Stimulated activated CD4-positive, alpha-beta T cell treated with anti-CD3 and anti-CD28 coated beads, TNF-alpha, amount 100 ng/mL, for 1 hour (primary cell): ENCODE measurements at places on chromosomes 6 and 20.

GRCh38 chr6:54719633-54720032 lies 126.9 kb upstream of the FAM83B start:
- no peak for DNase-seq

DNA sequence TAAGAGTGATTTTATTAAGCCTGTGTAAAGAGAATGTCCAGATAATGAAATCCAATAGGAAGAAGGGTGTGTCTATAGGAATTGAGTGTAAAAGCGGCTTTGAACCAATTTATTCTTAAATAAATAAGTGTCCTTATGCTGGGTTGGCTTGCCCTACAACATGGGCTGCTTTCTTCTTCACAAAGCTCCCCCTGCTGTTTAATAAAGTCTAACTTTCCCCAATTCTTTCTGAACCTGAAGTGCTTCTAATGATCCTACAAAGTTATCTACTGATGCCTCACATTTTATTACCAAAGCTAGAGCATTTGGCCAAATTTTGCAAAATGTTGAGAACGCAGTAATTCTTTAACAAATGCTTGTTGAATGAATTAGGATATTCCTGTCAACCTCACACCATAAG lies 36.3 kb upstream of the SIRT5 start:
- no peak for DNase-seq

DNA sequence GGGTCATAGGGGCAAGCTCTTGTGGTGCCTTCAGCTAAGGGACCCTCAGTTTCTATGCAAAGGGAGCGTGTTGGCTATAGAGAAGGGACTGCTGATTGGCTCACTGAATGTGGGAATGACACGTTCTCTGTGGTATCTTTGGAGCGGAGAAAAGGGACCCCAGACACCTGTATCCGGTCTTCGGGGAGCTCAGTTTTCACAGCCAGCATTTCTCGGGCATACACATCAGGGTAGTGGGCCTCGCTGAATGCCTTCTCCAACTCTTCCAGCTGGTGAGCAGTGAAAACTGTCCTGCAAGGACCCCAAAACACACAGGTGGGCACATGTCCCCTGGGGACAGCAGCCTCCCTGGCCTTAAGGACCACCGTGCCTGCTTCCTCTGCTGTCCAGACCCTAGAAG lies 3.3 kb downstream of the VSX1 start:
- DNase-seq = no peak

- no peak for DNase-seq
Observed at GRCh38 chr6:157206359-157206815, 116.9 kb downstream of the TMEM242 start.

DNA sequence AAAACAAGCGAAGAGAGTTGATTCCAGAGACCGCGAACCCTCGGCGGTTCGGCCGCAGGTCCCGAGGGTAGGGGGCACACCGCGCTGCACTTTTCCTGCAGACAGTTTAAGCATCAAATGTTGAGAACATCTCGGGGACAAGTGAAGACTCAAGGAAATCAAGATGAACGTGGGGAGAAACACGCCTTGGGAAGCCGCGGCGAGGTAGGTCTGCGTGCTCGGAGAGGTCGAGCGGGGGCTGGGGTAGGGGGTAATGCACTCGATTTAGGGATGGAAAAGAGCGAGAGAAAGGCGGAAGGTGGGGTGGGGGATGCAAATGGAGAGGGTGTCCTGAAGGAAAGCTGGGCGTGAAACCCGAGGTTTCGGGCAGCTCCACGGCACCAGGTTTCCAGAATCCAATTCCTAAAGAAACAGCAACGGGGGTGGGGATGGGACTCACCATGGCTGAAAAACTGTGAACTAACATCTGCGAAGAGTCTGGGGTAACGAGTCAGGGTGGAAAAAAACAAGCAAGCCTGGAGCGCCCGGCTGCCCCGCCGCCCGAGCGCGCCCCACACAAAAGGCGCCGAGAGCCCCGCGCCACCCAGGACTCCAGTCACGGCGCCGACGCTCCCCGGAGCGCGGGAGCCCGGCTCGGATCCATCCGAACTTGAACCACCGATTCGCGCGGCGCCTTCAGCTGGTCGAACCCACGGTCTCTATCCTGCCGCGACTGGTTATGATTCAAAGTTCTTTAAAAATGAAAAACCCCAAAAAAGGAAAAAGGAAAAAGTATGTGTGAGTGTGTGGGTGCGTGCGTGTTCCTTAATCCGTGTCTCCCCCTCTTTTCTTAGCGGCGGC lies 3.5 kb downstream of the TFAP2A start:
- no peak for DNase-seq

DNA sequence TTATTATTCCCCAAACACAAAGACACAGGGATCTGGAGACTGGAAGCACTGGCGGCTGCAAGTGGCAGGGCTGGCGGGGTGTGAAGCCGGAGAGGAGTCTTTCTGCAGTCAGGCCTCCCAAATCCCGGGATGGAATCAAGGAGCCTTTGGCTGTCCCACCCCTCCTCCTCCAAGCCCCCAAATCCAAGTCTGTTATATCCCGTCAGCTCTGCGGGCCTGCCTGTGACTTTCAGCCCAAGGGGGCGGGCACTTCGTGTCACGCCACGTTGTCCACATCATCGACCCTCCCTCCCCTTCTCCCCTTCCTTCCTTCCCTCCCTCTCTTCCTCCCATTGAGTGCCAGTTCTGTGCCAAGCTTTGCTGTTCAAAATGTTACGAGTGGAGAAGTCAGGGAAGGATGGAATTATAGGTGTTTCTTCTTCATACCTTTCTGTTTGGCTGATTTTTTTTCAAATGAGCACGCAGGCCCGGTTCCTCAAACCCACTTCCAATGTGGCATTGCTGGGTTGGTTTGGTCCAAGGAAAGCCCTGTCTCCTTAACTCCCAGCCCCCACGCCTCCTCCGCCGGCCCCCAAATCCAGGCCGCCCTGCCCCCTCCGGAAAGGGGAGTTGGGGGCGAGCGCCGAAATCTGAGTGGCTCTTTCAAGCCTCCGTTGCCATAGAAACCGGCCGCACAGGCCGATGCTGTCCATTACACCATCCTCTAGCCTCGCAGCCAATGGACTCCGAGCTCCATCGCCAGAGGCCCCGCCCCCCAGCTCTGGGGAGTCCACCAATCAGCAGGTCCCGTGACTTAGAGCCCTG lies 12.7 kb downstream of the ZCCHC3 start:
- no peak for DNase-seq

DNA sequence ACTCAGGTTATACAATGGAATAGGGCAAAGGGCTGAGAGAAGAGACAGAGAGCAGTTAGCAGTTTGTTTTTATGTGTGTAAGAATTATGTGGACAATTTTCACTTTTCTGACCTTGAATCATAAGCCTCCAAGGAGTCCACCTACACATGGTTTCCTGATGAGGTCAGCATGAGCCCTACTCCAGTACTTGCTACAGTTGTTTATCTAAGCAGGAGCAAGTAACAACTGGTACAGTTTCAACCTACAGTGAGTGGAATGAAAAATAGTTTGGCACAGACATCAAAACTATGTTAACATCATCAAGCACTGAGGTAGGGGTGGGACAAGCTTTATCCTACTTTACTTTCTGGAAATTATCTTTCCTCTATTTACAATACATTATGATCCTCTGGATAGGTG lies 426.7 kb upstream of the ID4 start:
- no peak for DNase-seq

GRCh38 chr6:167755461-167755860 lies 71.2 kb upstream of the AFDN start:
- DNase-seq = no peak

DNA sequence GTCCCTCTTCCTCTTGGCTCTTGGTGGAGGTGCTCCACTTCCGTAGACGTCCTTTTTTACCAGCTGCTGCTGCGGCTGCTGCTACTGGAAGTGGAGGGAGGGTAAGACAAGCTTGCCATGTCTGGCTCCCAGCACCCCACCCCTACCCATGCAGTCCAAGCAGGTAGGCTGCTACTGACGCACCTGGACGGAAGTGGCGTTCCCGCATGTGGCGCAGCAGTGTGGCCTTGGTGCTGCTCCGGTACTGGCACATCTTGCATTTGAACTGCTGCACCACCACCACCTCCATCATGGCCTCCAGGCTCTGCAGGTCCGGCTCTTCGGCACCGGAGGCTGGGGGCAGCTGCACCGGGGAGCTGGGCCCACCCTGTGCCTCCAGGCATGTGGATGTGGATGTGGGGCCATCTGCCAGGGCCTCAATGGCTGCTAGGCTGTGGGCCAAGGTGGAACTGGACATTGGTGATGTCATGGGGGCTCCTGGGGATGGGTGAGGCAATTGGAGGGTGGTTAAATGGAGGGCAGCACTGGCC lies 4.4 kb downstream of the ZNF335 start:
- no peak for DNase-seq

GRCh38 chr20:41027872-41028358 lies 707 bp upstream of the TOP1 start:
- no peak for DNase-seq

GRCh38 chr6:81228912-81229555 lies 523.4 kb downstream of the TENT5A start:
- no peak for DNase-seq

DNA sequence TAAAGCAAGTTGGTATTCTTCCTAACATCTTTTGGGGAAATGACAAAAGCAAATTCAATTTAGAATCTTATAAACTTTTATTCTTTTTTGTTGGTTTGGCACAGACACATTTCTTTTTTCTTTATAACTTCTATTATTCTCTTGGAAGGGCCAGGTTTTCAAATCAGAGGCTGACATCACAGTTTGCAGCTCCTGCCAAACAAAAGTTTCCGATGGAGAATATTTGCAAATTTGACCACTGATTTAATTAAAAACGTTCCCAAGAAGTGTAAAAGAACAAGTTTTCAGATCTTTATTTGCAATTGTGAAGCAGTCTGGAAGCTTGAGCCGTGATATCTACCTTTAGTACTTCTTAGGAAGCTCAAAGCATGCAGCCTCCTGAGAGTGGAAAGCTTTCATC lies 53.8 kb upstream of the CD83 start:
- DNase-seq = no peak

DNA sequence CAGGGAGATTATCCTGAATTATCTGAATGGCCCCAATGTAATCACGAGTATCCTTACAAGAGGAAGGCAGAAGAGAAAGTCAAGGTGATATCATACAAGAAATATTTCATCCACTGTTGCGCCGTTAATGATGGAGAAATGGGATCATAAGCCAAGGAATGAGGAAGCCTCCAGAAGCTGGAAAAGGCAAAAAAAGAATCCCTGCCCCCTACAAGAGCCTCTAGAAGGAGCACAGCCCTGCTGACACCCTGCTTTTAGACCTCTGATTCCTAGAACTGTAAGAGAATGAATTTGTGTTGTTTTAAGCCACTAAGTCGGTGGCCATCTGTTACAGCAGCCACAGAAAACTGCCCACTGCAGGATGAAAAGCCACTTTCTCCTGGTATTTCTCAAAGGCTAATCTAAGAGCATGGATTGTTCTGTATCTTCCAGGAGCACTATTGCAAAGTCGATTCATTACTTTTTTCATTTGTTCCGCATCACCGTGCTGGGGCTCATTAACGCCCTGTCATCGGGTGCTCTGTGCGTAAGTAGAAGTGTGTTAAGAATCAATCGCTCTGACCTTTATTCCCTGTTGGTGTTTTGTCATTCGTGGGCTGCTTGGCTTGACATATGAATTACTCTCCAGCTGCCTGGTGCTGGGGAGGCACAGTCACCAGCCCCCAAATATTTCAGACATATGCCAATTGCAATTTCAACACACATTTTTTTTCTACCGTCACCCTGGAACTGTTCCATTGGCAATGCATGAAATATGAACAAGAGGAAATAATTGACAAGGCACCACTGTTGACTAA lies 117.0 kb downstream of the PCSK2 start:
- DNase-seq = no peak

DNA sequence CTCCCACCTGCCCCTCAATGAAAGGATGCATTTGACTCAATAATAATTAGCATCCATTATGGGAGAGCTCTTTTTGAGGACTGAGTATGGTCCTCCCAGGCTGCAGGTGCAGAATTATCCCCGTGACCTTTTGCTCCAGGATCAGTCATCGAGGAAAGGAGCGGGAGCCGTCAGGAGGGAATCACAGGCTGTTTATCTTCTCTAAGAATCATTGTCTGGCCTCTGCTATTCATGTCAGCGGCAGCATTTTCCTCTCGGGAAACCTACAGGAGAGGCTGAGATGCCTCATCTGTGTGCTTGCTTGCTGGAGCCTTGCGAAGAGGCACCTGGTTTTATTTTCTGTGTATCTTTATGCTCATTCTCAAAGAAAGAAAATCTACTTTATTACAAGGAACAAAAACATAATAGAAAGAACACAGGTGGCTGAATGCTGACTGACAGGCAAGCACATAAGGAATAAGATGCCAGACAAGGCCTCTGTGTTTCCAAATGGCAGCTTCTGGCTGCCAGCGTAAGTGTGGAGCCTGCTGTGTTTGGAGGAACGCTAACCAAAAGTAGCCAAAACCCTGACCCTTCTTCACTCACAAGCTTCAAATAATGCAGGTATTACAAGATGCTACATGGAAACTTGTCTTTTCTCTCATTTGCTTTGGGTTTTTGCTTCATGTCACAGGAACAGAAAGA lies 539.1 kb upstream of the MARCKS start:
- DNase-seq = no peak

- DNase-seq = peak; percentile 17
Observed at GRCh38 chr6:90458353-90459224, 128.3 kb downstream of the MAP3K7 start.

- no peak for DNase-seq
Observed at GRCh38 chr6:158773581-158774449, 45.4 kb downstream of the EZR start.

GRCh38 chr20:58709013-58709702 lies 16.6 kb downstream of the NPEPL1 start:
- no peak for DNase-seq

GRCh38 chr20:57223648-57224489 lies 42.6 kb downstream of the BMP7 start:
- DNase-seq = no peak

DNA sequence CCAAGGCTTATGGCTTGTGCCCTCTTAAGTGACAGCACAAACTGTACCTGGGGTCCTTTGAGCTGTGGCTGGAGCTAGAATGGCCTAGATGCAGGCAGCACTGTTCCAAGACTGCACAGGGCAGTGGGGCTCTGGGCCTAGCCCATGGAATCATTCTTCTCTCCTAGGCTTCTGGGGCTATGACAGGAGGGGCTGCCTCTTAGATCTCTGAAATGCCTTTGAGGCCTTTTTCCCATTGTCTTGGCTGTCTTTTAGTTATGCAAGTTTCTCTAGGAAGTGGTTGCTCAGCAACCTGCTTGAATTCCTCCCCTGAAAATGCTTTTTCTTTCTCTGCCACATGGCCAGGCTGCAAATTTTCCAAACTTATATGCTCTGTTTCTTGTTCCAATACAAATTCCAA lies 183.4 kb downstream of the WDR27 start:
- no peak for DNase-seq

GRCh38 chr20:37276494-37277252 lies 12.8 kb upstream of the MANBAL start:
- DNase-seq = no peak

DNA sequence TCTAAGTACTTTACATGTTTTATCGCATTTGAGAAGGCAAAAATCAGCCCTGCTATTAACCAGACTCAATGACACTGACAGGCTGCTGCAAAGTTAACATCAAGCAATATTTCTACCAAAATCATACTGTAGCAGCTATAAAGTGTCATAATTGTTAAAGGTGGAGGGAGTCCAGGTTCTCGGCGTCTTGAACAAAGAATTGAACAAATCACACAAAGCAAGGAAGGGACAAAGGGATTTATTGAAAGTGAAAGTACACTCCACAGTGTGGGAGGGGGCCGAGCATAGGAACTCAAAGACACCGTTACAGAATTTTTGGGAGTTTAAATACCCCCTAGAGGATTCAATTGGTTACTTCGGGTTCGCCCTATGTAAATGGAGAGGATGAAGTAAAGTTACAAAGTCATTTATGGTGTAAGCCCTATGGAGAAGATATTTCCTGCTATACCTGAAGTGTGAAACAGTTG lies 12.9 kb upstream of the ZNF391 start:
- DNase-seq = no peak

GRCh38 chr20:52937591-52938100 lies 34.5 kb upstream of the TSHZ2 start:
- no peak for DNase-seq
